ENCODE measurements at places on chromosomes 4 and X.

DNA sequence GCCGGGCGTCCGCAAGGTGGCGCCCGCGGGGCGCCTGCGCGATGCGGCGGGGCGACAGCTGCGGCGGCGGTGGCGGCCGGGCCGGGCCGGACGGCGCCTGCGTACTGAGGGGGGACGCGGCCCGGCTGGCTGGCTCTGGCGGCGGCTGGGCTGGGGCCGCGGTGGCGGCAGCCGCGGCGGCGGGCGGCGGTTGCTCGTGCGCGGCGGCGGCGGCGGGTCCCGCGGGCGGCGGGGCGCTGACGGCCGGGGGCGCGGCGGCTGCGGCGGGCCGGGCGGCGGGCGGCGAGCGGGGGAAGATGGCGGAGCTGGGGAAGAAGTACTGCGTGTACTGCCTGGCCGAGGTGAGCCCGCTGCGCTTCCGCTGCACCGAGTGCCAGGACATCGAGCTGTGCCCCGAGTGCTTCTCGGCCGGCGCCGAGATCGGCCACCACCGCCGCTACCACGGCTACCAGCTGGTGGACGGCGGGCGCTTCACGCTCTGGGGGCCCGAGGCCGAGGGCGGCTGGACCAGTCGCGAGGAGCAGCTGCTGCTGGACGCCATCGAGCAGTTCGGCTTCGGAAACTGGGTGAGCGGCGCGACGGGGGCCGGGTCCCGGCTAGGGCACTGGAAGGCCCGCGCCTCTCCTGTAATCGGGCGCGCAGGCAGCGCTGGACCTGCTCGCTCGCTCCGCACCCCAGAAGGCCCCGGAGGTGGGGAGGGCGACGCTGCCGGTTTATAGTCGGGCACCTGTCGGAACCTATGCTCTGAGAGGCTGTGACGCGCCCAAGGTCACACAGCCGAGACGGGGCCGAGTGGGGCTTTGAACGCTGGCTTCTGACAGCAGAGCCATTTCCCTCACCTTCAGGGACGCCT is at the start of gene TADA2B:
Gene TADA2B (plus strand): TSS at position 89 of the 853 bp plus-strand sequence. CDS start 208 bp downstream, at position 297.
- DNase-seq: no peak

DNA sequence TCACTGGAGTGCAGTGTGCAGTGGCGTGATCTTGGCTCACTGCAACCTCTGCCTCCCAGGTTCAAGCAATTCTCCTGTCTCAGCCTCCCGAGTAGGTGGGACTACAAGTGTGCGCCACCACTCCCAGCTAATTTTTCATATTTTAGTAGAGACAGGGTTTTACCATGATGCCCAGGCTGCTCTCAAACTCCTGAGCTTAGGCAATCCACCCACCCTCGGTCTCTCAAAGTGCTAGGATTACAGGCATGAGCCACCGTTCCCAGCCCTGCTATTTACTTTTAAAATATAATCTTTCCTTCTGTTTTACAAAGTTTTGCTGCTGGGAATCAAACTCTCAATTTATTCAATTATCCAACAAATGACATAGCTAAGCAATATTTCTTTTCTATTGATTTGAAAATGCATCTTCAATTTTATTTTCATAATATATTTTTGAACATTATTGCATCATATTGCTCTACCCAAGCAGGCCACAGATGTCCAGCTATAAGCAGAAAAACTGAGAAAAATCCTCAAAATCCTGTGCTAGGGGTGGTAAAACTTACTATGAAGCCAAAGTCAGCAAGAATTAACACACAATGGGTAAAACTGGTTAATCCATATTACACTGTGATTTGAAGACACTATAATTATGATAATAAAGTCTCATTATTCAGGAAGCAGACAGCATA is 5.2 kb downstream of the TIFA start:
- DNase-seq: no peak

- DNase-seq: no peak
These were observed 201.0 kb upstream of the GPR101 start for GRCh38 chrX:137234651-137235402.

GRCh38 chr4:124685851-124686250 is 26.7 kb downstream of the ANKRD50 start:
- DNase-seq: peak; percentile 10

DNA sequence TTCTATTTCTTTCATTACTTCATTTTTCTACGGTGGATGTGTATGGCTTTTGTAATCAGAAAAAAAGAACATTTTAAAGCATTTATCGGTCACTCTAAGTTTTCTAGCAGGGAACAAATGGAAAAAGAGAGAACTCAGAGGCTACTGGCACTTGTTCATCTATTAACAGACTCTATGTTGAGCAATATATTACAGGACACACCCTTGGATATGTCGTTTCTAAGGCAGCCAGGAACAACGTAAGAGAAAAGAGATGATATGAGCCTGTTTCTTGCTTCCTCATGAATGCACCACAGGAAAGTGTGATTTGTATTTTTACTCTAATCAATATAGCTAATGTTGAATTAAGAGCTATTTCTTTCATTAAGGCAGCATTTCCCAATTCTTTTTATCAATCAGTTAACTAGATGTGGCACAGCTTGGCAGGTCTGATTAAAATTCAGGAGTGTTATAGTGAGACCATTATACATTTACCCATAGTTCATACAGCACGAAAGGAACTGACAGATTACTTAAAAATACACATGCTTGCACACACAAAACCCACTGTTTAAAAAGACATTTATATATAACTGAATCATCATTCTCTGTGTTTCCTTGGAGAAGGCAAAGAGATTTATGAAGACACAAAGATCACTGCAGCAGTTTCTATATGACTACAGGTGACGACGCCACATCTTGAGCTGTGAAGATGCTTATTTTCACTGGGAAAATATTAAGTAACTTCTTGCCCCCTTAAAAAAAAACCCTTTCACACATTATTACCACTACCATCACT is 13.0 kb downstream of the RAB9B start:
- no peak for DNase-seq

DNA sequence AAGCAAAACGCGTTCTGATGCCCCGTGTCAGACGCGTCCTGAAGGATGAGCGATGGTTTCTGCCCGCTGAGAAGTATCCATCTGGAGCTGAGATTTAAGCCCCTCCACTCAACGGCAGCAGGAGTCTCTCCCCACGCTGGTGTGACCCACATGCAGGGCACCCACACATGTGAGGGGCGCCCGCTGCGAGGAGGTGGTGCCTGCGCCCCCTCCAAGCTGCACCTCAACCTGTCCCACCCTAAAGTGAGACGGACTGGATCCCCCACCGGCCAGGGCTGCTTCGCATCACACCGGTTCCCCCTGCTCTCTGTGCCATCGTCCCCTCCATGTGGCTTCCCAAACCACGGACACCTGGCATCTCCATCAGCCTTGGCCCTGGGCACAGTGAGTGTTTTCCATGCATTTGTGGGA is 4.5 kb upstream of the PDE6B start:
- no peak for DNase-seq

DNA sequence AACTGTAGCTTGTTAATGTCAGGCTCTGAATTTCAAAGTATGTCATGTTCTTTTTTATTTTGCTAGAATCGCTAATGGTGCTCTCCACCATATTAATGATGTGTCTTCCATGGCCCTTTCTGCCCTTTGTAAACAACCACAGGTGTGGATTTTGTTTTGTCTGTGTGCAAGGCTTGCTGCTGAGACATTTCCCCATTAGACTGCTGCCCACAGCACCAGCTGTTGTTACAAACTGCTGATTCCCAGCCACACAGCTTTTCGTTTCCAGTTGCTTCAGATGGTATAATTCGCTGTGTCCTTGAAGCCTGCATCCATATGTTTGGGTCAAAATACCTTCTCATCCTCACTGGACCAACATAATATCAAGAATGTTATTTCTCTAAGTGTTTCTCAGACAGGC is 32.8 kb downstream of the KCNIP4 start:
- DNase-seq: no peak

- DNase-seq: no peak
These were observed 96.5 kb downstream of the SYTL5 start for GRCh38 chrX:38102875-38103274.

- no peak for DNase-seq
These were observed 24.5 kb downstream of the WDR17 start for GRCh38 chr4:176090115-176090514.

- DNase-seq: no peak
These were observed 48.2 kb upstream of the GC start for GRCh38 chr4:71832049-71832448.

GRCh38 chr4:138428611-138429010 is 186.5 kb upstream of the SLC7A11 start:
- DNase-seq: no peak

DNA sequence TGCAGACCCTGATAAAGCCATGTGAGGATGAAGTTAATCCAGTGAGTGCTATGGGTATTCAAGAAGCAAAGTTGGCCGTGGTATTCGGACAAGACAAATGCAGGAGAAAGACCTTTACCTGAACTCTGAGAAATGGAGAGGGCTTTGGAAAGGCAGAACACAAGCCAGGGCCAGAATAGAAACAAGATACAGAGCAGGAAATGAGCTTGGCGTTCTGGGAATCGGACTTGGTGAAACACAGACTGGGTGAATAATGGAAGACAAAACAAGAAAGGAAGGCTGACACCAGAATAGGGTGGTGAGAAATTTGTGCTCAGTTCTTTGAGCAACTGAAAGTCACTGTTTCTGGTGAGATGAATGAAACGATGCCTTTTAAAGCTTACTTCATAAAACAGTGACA is 83.3 kb downstream of the VEGFC start:
- no peak for DNase-seq

DNA sequence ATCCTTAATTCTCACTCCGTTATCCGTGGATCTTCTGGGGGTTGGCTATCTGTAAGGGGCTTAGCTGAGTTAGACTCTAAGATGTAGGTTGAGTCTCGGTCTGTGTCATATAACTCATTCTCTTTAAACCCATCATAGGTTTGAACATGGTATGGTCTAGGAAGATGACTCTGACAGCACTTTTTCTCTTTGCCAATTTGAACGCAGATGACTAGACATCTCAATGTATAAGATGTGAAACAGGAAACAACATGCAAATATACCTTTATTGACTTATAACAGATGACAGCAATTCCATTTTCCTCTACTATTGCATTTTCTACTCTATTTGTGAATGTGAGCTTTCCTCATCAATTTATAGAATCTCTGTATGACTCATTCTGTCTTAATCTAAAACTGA is 634.8 kb upstream of the MAGEB2 start:
- no peak for DNase-seq

DNA sequence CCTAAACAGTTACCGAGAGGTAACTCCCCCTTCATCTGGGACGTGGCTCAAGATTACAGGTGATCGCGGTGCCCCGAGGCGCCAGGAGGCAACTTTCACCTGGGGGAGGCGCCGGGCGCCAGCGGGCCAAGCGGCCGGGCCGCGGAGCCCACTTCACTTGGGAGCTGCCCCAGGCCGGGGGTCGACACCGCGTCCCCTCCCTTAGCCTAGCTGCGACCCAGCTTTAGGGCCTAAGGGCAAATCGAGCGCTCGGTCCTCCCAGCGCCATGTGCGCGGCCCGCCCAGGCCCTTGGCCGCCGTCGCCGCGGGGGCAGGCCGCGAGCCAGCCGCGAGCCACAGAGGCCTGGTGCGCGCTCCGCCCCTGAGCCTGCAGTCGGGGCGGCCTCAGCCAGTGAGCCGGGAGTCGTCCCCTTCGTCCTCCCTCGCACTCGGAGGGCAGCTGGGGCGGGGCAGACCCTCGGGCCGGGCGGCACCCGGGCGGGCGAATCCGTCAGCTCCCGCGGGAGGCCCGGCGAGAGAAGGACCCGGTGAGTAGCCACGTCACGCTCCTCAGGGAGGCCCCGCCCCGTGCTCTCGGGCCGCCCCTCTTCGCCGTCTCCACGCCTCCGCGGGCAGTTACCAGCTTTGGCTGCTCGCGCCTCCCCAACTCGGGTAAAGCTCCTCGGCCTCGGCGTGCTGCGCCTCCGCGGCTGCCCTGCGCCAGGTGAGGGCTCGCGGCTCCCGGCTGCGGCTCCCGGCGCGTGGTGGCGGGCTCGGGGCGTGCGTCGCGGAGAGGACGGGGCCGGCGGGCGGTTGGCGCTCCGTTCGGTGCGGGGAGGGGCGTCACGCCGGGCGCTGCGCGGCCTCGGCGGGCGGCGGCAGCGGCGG is at the start of gene LARP1B:
Gene LARP1B (plus strand): TSS at position 614 of the 867 bp plus-strand sequence. CDS start 13,640 bp downstream, outside the sequence.
- peak; percentile 89 for DNase-seq

DNA sequence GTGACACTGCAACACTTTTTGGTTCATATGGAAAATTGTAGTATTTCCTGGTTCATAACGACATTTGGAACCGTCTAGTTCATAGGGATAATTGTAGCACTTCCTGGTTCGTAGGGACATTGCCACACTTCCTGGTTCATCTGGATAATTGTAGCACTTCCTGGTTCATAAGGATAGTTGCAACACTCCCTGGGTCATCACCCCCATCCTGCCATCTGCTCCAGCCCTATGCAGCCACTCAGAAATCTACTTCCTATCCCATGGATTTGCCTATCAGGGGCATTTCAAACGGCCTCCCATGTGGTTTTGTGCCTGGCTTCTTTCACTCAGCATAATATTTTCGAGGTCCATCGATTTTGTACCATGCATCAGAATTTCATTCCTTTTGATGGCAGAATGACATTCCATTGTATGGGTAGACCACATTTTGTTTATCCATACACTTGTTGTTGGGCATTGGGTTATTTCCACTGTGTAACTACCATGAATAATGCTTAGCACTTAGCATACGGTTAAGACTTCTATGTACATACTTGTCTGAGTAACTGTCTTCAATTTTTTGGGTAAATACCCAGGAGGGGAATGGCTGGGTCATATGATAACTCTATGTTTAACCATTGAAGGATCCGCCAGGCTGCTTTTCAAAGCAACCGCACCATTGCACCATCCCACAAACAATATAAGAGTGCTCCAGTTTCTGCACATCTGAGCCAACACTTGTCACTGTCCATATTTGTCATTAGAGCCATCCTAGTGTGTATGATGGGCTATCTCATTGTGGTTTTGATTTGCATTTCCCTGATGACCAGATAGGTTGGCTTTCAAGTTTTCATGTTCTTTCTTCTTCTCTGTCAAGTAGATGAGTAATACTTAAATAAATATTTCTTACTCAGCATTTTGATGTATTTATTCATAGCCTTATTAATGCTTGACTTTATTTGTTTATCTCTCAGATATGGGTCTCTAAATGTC is 58.3 kb upstream of the CD99 start:
- no peak for DNase-seq

DNA sequence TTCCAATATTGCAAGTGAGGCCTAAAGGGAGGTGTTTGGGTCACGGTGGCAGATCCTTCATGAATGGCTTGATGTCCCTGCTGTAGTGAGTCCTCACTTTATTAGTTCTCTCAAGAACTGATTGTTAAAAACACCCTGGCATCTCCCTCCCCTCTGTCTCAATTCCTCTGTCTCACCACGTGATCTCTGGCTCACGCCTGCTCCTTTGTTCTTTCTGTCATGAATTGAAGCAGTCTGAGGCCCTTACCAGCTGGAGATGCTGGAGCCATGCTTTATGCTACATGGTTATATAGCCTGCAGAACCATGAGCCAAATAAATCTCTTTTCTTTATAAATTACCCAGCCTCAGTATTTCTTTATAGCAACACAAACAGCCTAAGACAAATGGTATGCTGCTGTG is 980.7 kb upstream of the GRIA3 start:
- DNase-seq: no peak

- no peak for DNase-seq
These were observed 25.9 kb upstream of the NDNF start for GRCh38 chr4:121098266-121098665.

- no peak for DNase-seq
These were observed 1.6 kb downstream of the KCTD8 start for GRCh38 chr4:44446801-44447562.
